ENCODE measurements at places on chromosomes 11 and 22. TPM values are rescaled to one million over a fixed set of nuclear protein-coding genes. Genes with fewer than 3 reads are reported as not detected.

Gene SERHL2
- polyA plus RNA-seq, result 2.4 TPM

Gene FAM227A
- polyA plus RNA-seq, result 0.36 TPM

DNA sequence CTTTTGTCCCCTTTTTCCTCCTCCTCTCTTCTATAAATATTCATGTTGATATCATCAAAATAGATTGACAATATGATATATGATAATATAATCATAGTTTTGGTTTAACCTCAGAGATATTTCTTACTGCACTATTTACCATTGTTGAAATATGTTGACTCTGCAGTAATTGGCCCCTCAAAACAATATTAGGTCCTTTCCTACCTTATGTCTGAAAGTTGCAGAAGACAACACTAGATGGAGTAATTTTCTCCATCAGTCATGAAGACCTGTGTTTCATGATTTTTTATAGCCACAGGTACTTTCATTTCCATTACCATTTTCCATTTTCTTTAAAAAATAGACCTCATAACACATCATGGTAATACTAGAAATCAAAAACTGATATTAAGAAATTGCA is 284.4 kb downstream of the LUZP2 start:
- no peak for DNase-seq
- no peaks in the 10 kb centered on the region for H3K27me3 ChIP-seq
- H3K36me3 ChIP-seq, result no peaks in the 10 kb centered on the region
- no peak overlapping the region for H3K27ac ChIP-seq

Gene CBLIF
- 0.13 TPM for polyA plus RNA-seq

DNA sequence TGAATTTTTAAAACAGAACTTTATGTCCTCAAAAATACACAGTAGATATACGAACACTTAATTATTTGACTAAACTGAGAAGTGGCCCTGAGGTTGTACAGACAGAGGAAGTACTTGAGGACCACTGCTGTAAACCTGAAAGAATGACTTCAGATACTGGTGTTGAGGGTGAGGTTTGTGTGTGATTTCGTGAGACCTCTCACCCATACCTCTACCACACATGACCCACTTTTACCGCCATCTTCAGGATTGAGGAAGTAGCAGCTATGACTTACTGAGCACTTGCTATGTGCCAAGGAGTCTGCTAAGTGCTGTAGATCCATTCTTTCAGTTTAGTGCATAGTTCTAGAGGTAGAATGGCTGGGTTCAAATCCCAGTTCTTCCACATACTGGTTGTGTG is 21.9 kb downstream of the MMP13 start:
- H3K27me3 ChIP-seq, result no peaks in the 10 kb centered on the region
- no peaks in the 10 kb centered on the region for H3K36me3 ChIP-seq
- H3K27ac ChIP-seq, result no peak overlapping the region
- no peak for DNase-seq

Gene MS4A14
- polyA plus RNA-seq, result not detected

Gene KCNE3
- 28.7 TPM for polyA plus RNA-seq

Gene PRG2
- 0.15 TPM for polyA plus RNA-seq

Gene ZNF70
- 0.27 TPM for polyA plus RNA-seq

Gene RTN4RL2
- not detected for polyA plus RNA-seq

DNA sequence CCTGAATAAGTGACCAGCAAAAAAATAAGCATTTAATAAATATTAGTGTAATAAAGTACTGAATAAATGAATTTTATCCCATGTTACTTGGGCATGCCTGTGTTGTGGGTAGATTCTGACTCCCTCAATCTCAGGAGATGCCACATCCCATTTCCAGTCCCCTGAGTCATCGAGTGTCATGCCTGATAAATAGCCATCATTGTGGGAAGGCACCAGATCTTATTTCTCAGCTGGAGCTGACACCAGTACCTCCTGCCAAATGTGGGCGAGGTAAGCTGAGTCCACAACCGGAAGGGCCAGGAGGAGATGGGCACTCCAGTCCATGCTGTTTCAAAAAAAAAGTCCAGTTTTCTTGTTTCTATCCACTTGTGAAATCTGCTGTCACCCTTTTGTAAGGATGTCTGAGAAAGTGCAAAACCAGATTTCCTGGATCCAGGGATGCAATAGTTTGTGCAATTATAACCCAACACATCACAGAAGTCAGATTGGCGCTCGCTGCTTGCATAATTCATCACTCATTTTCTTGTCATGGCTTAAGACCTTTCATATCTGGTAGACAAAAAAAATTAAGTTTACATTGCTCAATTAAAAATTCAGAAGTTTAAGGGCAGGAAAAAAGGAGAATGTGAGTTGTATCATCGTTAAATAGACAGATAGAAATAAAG is 311.6 kb downstream of the MIAT start:
- H3K27me3 ChIP-seq, result no peaks in the 10 kb centered on the region
- no peaks in the 10 kb centered on the region for H3K36me3 ChIP-seq

- H3K27ac ChIP-seq, result no peak overlapping the region
- no peaks in the 10 kb centered on the region for H3K36me3 ChIP-seq
- no peak overlapping the region for H3K4me3 ChIP-seq
- H3K27me3 ChIP-seq, result no peaks in the 10 kb centered on the region
- DNase-seq, result no peak
Measured at GRCh38 chr11:69558519-69558941, 77.1 kb downstream of the LINC01488 start.

DNA sequence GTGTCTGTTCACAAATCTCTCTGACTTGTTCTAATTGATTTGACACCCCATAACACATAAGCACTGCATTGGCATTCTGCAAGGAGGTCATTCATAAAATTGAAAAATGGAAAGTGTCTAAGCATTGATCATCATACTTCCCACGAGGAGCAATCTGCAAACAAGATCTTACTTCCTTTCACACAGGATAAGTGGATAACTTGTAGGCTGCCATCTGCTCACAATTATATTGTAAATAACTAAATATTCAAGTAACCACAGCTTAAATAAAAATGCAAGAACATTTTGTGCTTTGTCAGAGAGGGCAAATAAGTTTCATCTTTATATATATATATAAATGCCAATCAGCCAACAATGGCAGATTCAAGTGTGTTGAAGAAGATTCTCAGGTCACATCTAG is 264.8 kb upstream of the ZC3H12C start:
- no peak for DNase-seq
- H3K27me3 ChIP-seq, result no peaks in the 10 kb centered on the region
- H3K4me3 ChIP-seq, result no peak overlapping the region
- no peaks in the 10 kb centered on the region for H3K36me3 ChIP-seq
- no peaks in the 10 kb centered on the region for H3K4me1 ChIP-seq

DNA sequence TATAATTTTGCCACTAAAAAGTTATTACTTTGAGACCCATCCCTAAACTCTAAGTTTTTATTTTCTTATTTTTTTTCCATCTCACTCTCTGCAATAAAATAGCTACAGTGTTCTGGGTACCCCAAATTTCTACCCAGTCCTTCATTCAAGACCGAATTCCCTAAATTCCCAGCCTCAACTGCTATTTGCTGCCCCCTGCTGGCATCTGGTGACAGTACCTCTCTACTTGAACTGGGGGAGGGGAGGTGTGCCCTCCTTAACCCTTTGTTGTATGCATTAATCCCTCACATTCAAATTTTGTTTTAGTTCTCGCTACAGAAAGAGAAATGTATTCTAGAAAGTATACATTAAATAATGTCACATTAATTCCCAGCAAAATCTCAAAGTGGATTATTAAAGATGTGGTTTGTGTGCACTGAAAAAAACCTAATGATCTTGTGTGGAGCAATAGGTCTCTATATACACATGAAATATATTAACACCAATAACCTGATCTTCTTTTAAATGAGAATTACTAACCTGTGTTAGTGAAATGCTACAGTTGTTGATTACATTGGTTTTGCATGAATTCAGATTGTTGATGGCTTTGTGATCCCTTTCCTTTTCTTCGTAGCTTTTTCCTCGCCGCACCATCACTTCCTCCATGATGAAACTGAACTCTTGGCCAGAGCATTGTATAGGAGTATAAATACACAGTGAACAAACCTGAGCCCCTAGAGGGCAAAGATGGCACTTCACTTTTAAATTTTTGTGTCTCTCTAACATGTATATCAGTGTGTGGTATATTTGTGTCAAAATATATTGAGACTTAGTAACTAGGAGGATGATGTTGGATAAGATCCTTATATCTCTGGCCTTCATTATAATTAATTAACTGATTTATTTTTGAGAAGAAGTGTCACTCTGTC is 590.0 kb downstream of the METTL15 start:
- DNase-seq, result peak; percentile 35
- H3K36me3 ChIP-seq, result no peaks in the 10 kb centered on the region
- H3K27me3 ChIP-seq, result no peaks in the 10 kb centered on the region
- no peak overlapping the region for H3K4me3 ChIP-seq

DNA sequence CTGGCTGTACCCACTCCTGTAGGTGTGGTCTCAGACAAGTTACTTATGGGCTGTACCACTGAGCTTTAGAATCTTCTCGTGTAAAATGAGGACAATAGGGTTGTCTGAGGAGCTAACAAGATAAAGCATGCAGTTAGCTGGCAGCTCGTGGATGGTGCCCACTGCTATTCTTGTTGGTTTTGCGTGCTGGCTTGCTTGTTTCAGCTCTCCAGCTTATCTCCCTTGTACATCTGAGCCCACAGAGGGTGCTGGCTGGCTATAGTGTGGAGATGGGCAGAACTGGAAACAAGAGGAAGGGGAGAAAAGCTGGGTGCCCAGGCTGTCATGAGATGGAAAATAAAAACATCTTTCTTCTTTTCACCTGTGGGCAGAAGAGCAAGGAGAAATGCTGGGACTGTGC is 46.5 kb upstream of the GALNT18 start:
- H3K4me1 ChIP-seq, result no peaks in the 10 kb centered on the region
- H3K36me3 ChIP-seq, result no peaks in the 10 kb centered on the region
- no peak for DNase-seq
- no peaks in the 10 kb centered on the region for H3K27me3 ChIP-seq

- no peaks in the 10 kb centered on the region for H3K4me1 ChIP-seq
- no peak overlapping the region for H3K27ac ChIP-seq
- no peaks in the 10 kb centered on the region for H3K27me3 ChIP-seq
- no peak for DNase-seq
- H3K4me3 ChIP-seq, result no peak overlapping the region
Measured at GRCh38 chr11:17385926-17386325, 2.5 kb downstream of the KCNJ11 start.

Gene DEUP1
- polyA plus RNA-seq, result not detected

DNA sequence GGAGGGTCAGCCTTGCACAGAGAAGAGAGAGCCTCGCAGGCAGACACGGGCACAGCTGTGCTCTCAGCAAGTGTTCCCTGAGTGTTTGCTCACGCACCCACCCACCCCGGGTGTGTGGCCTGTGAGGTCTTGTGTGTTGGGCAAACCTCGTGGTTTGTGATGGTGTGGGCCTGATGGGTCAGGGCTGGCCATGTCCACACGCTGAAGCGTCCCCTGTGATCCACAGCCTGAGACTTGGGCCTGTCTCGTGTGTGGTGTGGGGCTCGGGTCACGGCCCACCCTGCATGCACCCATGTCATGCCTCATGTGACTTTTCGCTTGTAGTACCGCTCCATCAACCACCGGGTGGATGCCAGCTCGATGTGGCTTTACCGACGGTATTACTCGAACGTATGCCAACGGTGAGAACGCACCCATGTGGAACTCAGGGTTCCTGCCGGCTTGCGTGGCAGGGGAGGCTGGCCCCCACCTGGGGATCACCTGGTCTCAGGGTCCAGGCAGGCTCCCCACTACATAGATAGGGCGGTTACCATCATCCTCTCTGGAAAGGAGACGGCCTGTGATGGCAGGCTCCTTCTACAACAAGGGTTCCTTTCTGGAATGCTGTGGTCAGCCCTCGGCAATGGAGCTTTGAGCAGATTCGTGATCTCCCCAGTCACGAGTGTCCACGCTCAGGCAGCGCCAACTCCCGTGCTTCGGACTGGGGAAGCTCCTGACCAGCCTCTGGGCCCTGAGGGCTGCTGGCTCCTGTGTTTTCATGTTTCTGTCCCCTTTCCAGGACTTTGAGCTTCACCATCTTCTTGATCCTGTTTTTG is 5.9 kb downstream of the TPCN2 start:
- peak overlapping the region; percentile 83 for H3K27ac ChIP-seq
- no peaks in the 10 kb centered on the region for H3K36me3 ChIP-seq
- no peak overlapping the region for H3K4me3 ChIP-seq
- DNase-seq, result no peak
- no peaks in the 10 kb centered on the region for H3K27me3 ChIP-seq

Gene RANGAP1
- polyA plus RNA-seq, result 31.9 TPM

- H3K36me3 ChIP-seq, result peaks cover 11% of the 10 kb centered on the region
- no peak overlapping the region for H3K27ac ChIP-seq
- no peaks in the 10 kb centered on the region for H3K27me3 ChIP-seq
- peak overlapping the region; percentile 44 for H3K4me3 ChIP-seq
- no peak for DNase-seq
Measured at GRCh38 chr11:57426439-57426928, 437 bp downstream of the SLC43A3 start.

Gene RAB38
- polyA plus RNA-seq, result 0.67 TPM

Gene GPHA2
- polyA plus RNA-seq, result not detected

DNA sequence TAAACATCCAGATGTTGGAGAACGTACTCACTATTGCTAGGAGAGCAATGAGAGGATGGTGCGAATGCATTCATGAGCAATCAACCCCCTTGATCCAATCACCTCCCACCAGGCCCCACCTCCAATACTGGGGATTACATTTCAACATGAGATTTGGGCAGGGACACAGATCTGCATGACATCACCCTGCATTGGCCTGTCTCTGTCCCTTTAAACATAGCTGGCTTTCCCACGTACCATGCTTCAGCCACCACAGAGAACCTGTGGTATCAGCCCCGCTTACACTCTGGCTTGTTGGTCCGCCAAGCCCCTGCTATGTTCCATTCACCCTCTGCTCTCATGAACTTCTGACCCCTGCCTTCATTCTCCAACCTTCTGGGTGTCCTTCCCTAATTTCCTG is 157.5 kb upstream of the E2F8 start:
- no peak overlapping the region for H3K27ac ChIP-seq
- H3K4me3 ChIP-seq, result no peak overlapping the region
- no peak for DNase-seq
- no peaks in the 10 kb centered on the region for H3K36me3 ChIP-seq
- H3K4me1 ChIP-seq, result no peaks in the 10 kb centered on the region

- H3K36me3 ChIP-seq, result no peaks in the 10 kb centered on the region
- DNase-seq, result no peak
- no peak overlapping the region for H3K4me3 ChIP-seq
- H3K27me3 ChIP-seq, result no peaks in the 10 kb centered on the region
- no peaks in the 10 kb centered on the region for H3K4me1 ChIP-seq
Measured at GRCh38 chr11:104339380-104339831, 175.5 kb upstream of the PDGFD start.

- no peak overlapping the region for H3K27ac ChIP-seq
- peaks cover 1% of the 10 kb centered on the region for H3K4me1 ChIP-seq
- no peaks in the 10 kb centered on the region for H3K27me3 ChIP-seq
- no peak overlapping the region for H3K4me3 ChIP-seq
- DNase-seq, result no peak
Measured at GRCh38 chr22:40595497-40596234, 40.9 kb downstream of the MRTFA start.

GRCh38 chr11:46611526-46612304 is 5.3 kb downstream of the HARBI1 start:
- H3K36me3 ChIP-seq, result no peaks in the 10 kb centered on the region
- no peak overlapping the region for H3K4me3 ChIP-seq
- peak; percentile 28 for DNase-seq
- H3K4me1 ChIP-seq, result no peaks in the 10 kb centered on the region

- H3K27me3 ChIP-seq, result no peaks in the 10 kb centered on the region
- H3K4me1 ChIP-seq, result no peaks in the 10 kb centered on the region
Measured at GRCh38 chr11:27963370-27963769, 144.6 kb downstream of the KIF18A start.

Gene PGM2L1
- 0.45 TPM for polyA plus RNA-seq

All from small intestine (tissue), 16 donors.